Left renal cortex interstitium (tissue), 4 donors: ENCODE measurements at places on chromosomes 2 and 18.

DNA sequence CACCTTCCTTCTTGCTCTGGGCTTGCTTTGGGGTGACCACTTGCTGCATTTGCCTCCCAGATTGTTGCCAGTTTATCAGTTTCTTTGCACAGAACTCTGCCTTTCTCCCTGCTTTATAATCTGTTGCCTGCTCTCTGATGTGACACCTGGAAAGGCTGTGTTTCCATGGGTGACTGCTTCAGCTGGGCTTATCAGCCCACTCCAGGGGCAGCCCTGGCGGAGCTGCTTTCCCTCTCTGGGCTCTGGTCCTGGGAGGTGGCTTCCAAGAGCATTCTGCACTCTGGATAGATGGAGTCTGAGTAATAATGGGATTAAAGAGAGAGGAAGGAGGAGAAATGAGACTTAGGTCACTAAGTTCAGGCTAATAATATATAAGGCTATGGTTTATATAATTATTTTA, 352.7 kb downstream of the TSN start:
- no peak for DNase-seq

DNA sequence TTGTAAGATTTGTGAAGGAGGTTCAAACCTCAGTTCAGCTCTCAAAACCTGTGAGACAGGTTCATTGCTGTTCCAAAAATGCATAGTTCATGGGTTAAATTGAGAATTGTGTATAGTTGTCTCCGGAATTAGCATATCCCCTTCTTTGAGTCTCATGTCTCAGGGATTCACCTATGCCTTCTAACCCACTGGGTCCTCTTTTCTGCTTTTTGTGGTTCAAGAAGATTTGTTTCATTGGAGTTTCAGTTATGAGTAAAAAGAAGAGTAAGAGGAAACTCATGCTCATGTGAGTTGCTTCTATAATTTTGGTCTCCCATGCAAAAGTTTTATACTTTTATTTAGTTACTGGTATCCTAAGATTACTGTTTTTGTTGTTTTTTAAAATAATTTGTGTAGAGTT, 1219.8 kb upstream of the ZEB2 start:
- DNase-seq: no peak

DNA sequence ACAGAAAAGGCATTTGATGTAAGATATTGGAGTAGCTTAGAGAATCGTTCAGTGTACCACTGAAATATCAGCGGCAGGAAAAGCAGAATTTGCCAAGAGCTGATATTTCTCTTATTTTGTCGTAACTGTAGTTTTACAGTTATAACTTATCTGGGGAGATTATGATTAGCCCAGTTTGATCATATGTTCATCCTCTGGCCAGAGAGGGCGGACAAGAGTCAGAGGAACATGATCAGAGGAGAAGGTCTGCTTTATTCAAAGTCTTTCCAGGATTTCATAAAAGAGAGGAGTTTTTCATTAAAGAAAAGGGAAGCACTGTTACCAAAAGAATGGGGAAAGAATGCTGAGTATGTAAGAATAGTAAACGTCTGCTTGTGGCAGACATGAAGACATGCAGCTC, 1655.6 kb downstream of the DPP10 start:
- no peak for DNase-seq

DNA sequence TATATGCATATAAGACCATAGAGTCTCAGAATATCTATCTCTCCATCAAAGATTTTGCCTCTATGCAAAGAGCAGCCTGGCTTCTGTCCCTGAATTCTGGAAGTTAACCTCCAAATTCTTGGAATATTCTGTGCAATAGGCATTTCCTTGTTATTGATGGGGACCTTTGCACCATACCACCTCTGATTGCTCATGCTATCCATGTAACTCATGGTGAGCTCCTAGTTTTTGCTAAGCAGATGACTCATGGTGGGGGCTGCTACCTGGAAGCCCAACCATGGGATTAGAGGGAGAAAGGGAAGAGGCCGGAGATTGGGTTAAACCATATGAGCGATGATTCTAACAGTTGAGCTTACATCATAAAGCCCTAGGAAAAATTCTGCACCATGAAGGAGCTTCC, 310.2 kb upstream of the FIGN start:
- no peak for DNase-seq

DNA sequence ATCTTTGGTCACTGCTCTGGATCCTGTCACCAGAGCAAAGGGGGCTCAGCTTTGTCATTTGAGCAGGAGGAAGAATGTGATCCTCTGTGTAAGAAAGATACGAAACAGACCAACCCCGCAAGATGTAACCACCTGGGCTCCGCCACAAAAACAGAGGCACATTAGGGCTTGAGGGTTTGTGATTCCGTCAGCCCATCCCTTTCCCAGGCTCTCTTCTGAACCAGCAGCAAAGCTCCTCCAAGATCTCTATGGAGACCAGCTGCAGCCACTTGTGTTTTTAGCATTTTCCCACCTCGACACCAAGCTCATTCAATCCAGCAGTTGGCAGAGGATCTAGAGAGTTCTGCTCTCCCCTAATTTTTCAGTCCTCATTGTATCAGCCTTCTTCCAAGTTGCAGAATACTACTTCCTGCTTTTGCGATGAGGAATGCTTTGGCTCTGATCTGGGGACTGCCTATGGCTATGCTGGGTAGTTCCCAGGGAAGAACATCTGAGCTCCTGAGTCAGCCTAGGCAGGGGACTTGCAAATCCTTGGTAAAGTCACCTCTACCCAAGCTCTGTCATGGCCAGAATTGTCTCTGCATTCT, 139.6 kb upstream of the RAB12 start:
- DNase-seq: no peak

DNA sequence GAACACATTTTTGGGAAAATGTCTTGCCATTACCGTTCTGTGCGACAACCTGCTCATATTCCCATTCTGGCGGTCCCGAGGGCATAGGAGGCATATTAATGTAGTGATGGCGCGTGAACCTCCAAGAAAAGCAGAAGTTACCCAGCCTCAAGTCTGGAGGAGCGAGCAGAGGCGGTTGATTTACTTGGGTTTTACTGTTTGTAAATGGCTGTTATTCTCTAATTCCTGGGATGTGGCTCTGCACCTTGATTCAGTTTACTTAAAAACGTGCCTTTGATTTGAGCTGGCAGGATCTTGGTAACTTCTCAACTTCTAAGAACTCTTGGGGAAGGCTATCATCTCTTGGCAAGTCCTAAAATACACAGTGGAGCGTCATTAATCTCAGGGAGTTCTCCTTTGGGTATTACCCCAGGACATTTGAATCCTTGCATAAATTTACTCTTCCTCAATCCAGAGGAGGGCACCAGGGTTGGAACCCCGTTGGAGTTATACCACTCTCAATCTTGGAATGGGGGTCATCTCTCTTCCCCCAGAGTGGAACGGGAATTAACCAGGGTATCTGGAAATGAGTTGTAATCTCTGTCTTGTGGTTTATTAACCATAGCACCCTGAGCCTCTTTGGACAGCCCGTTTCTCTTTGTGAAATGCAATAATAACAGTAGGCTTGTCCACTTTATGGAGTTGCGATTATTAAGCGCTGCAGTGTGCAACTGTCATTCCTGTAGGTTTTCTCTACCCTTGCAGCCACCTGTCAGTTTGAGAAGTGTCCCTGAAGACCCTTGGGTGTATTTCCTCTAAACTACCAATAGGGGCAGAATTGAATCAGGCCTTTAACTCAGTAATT, 2.1 kb downstream of the HK2 start:
- DNase-seq: no peak

DNA sequence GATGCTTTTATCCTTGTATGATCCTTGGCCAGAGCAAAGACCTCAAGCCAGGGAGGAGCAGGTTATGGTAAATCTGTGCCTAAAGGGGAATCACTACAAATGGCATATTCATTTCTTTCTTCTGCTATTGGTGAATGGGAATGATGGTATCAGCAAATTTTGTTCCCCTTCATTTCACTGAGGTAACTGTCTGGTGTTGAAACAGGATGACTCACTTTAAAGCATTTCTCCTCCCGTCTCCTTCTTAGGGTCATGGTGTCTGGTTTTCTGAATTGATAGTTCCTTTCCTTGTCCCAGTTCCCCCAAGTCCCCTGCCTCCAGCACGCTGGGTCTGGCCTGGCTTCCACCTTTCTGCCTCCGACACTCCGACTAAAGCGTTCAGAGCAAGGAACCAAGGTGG, 109.2 kb downstream of the MREG start:
- DNase-seq: no peak

DNA sequence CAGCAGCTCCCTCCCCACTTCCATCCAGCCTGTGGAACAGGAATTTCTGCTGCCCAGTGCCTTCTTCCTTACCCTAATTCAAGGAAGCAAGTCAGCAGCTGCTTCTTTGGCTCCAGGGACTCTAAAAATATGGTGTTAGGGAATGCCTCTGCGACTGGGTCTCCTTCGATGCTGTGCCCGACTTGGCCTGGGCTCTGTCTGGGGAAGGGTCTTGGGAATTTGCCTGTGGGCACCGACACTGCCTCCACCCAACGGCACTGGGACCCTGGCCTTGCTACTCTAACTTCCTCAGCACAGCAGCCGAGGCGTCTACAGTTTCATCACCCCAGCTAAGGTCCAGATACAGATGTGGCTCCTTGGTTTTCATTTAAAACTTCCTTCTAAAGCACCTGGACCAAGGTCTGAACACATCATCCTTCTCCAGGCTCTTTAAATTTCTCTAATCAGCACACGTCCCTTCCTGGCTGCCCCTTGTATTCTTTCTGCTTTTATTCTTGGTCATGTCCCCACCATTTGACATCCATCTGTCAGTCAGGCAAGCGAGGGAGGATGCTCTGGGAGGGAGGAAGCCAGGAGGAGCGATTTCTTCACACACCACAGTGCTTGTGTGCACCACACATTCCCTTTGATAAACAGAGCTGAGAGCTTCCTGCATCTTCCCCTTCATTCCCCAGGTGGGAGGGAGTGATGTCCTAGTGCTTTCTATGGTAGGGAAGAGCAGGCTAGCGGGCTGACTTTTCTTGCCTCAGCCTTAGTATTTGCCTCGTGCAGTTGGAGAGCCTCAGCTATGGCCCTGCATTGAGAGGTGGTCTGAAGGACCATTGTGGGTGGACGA, 6.8 kb downstream of the LBH start:
- DNase-seq: no peak

- no peak for DNase-seq
Measured at GRCh38 chr2:143802242-143802641, 673.0 kb downstream of the ARHGAP15 start.

DNA sequence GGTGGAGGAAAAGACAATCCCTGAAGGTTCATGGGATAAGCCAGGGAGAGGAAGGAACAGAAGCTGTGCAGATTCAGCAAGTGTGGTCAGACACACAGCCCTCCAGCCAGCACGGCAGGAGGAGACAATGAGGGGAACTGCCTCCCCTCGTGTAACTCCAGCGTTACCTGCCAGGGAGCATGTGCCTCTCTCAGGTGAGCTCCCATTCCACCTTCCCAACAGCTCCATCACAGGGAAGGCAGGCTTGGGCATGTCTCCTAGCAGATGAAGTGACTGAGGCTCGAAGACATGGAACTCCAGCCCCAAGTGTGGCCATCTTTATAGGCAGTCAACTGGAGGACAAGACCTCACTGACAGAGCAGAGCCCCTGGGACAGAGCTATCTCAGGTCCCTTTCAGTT, 47.4 kb downstream of the ZBTB7C start:
- no peak for DNase-seq

GRCh38 chr2:33304032-33304864, 172.2 kb upstream of the RASGRP3 start:
- DNase-seq: no peak

DNA sequence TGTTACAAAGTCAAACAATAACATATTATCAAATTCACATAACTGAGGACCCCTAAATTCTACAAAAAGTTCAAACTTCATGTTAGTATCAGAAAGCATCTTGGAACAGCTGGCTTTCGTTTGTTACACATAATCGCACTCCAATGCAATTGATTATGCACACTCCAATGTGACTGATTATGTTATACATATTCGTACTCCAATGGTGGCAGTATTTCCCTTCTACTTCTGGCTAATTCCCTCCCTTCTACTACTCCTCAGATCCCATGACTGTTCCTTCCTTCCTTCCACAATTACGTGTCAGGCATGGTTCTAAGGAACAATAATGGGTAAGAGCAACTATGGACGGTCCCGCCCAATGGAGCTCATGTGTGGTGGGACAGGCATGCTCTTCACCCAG, 137.1 kb upstream of the CCDC150 start:
- no peak for DNase-seq

- DNase-seq: no peak
Measured at GRCh38 chr2:215022418-215022817, 116.0 kb downstream of the ABCA12 start.

GRCh38 chr18:77255426-77256105, 5.9 kb downstream of the GALR1 start:
- DNase-seq: no peak

GRCh38 chr2:223597076-223597475, 5.1 kb downstream of the SCG2 start:
- no peak for DNase-seq

DNA sequence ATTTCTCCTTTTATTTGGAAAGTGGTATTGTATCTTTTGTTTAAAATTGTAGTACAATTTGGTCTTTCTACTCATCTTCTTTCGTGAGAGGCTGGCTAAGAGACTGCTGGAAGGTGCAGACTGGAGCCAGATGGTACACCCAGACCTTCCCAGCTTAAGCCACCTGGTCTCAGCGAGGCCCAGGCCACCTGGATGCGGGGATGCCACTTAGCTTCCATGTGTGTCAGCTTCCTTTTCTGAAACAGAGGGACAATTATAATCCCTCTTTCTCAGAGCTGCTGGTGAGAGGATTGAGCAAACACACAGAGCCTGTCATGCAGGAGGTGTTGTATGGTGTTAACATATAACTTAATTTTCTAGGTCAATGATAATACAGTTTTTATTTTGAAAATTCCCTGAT, 17.4 kb downstream of the FARP2 start:
- no peak for DNase-seq

DNA sequence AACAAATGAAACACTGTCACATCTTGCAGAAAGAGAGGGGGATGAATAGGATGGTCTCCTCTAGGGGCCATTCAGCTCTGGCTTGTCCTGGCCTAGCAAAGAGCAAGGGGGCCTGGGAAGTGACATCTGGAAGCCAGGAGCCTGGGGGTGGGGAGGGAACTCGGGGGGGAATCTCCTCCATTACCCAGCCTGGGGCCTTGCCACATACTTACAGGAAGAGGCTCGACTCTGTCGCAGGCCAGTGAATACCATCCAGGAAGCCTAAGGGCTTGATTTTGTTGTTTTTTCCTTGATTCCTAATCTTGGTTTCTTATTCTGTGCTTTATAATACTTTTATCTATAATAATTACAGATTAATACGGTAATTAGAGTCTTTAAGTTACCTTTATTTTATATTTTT, 797.5 kb upstream of the ID2 start:
- no peak for DNase-seq

- DNase-seq: no peak
Measured at GRCh38 chr2:111618978-111619902, 264.8 kb downstream of the ANAPC1 start.

- DNase-seq: no peak
Measured at GRCh38 chr2:25184254-25184653, 15.9 kb upstream of the POMC start.

GRCh38 chr2:181998891-181999654, 13.4 kb downstream of the PPP1R1C start:
- no peak for DNase-seq

DNA sequence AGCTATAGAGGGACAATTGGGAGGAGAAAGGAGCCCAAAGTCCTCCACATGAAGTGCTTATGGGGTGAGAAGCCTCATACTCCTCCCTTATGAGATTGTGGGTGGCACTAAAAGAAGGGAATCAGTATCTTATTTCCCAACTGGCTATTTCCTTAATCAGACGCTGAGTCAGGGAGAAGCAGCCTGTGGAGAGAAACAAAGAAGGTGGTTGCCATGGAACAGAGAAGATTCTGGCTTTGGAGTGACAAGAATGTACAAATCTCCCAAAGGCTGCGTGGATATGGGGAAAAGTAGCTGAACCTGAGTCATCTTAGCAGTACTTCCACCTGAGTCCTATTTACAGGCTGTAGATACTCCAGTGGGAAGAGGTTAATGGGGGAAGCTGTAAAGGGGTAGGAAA, 115.8 kb upstream of the CWC22 start:
- no peak for DNase-seq
